Activated CD4-positive, alpha-beta T cell treated with anti-CD3 and anti-CD28 coated beads for 36 hours (primary cell): ENCODE measurements at places on chromosomes 16 and 17.

DNA sequence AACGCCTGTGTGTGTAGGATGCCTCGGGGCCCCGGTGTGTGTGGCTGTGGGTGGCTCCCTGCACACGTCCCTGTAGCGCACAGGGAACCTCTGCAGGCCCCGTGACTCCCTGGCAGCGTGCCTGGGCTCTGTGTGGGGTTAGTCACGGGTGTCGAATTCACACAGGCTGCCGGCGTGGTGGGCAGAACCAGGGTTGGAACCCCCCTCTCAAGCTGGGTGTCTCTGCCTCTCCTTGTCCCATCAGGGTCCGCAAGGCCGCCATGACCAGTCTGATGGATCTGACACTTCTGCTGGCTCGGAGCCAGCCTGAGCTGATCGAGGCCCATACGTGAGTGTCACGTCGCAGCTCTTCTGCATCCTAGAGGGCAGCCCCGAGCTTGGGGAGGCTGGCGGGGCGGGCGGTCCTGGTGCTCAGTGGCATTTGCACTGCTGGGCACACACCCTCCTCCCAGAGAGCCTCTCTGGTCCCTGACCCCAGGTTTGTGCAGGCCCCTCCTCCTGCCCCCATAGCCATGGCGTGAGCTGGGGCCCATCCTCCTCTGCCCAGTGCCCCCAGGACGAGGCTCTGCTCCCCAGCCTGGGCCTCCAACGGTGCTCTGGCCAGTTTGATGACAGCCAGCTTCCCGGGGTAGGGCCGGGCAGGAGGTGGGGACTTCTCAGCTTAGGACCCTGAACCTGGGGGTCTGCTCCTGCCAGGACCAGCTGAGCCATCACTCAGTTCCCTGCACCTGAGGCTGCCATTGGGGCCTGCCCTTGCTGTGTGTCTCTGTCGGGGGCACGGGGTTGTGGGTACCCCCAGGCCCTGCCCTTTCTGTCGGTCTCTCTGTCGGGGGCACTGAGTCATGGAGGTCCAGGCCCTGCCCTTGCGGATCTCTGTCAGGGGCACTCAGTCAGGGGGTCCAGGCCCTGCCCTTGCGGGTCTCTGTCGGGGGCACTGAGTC, 88.1 kb upstream of the ZNF750 start:
- no peak for DNase-seq

- no peak for DNase-seq
Observed at GRCh38 chr16:19776147-19776546, 58.1 kb downstream of the IQCK start.

DNA sequence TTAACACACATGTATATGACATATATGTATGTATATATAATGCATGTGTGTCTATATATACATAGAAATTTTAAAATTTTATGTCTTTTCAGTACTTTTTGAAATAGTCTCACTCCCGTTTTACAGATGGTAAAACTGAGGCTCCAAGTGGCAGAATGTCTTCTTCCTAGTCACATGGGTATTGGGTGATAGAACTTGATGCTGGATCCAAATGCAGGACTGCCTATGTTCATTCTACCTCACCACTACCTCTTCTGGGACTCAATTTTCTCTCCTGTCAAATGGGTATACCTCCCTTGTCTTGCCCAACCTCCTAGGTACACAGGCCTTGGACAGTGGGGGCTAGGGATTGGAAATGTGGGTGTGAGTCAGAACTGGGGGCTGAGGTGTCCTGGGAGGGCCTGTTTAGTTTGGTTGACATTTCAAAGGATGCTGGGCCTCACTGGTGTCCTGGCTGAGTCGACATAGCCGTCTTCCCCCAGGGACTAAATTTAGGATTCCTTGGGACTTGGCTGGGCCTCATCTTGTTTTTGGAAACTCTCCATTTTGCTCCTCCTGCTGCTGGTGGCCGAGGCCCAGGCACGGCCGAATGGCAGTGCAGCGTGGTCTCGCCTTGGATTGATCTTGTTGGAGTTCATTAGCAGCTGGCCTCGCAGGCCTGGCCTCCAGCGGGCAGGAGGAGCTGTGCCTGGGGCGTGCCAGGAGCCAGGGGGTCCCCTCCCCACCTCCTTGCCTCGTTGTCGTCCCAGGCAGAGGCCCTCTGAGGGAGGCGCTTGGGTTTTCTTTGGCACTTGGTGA, 25.9 kb downstream of the NKD1 start:
- no peak for DNase-seq

GRCh38 chr16:11383481-11384183, 38.4 kb downstream of the RMI2 start:
- DNase-seq: no peak

DNA sequence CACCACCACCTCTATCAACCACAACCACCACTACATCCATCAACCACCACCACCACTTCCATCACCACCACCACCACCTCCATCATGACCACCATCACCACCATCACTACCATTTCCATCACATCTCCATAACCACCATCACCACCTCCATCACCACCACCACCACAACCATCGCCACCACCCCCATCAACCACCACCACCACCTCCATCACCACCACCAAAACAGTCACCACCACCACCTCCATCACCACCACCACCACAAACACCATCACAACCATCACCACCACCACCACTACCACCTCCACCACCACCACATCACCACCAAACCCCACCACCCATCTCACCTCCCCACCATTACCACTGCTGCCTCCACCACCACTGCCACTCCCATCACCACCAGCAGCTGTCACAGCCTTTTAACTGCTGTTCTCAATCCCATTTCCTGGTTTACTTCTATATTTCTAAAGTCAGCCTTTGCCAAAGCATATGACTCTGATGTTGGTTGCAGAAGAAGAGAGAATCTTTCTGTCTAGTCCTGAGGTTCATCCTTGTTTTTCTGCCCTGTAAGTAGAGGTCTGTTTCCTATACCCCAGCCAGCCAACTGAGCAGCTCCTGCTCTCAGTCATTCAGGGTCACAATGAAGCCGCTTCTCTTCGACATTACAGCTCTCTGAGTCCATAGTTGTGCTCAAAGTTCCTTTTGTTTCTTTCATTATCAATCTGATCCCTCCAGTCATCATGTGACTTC, 14.0 kb downstream of the MARCHF10 start:
- DNase-seq: peak; percentile 11
